ENCODE measurements at places on chromosomes 5 and 9. TPM values are rescaled to one million over a fixed set of nuclear protein-coding genes. Genes with fewer than 3 reads are reported as not detected.

DNA sequence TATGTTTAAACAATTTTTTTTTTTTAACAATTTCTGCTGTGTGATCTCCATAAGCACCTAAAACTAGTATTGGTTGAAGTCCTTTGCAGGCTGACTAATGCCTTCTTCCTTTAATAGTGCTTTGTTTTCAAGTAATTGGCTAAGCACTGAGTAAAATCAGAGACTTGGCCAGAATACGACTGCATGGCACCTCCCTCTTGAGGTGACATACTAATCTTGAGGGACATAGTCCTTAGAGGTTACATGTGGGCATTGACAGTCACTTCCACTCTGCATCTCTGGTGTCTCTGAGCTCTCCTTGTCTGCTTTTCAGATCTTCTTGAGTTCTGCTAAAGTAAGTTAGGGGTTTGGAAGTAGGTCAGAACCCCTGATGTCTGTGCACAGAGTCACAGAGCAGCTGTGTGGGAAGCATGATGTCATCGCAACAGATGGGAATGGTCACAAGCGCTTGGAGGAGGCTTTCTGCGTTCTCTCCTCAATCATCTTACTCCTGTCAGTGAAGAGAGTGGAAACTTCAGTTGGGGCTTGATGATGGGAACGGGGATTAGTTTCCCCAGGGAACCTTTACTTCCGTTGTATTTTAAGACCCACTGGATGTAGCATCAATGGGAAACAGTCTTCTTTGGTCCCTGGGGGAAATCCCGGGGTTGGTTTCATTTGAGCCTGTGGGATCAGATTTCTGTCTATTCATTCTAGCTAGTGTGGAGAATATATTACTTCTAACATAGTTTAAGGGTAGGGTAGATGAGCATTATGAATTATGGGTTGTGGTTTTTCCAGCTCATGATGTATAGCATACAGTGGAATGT, 136.9 kb downstream of the ARHGAP26 start:
- no peak for DNase-seq

GRCh38 chr5:171975262-171975876, 31.1 kb downstream of the FBXW11 start:
- no peak for DNase-seq

- no peak for DNase-seq
Observed at GRCh38 chr9:8838136-8838535, 1038.6 kb upstream of the DMAC1 start.

DNA sequence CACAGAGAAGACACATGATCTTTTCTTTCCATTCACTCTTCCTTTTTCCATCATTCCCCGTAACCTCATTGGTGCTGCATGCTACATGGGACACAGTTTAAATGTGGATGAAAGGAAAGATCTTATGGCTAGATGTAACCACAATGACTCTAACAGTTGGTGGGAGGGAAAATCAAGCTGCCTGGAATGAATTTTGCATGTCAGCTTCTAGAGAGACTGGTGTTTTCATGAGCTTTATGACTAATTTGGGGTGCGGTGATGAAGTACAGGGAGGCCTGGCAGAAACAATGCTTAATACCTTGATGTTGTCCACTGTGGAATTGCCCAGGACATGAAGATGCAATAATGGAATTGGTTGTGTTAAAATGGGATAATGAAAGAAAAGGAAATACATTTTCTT, 55.9 kb upstream of the MYO10 start:
- no peak for DNase-seq

The AUH gene
- 41.5 TPM for polyA plus RNA-seq

Measured in left kidney (tissue), 8 donors.